CD4-positive, alpha-beta T cell treated with Interferon gamma for 1 hour (primary cell): ENCODE measurements at places on chromosomes 4 and X.

DNA sequence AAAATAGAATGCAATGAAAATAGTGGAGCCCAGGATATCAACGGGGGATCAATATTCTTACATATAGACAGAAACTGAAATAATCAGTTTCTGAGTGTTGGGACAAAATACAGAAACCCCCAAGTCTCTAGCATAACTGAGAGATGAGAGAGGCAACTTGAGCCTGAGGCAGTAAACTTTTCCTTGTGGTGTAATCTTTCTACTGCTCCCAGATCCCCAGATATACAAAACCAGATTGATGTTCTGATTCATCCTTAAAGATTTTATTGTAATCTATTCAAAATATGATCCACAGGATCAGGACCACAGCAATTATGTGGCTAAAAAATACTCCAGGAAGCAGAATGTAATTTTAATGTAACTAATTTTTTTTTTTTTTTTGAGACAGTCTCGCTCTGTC lies 2282.6 kb downstream of the ARAP2 start:
- no peak for DNase-seq

GRCh38 chr4:72110886-72111285 lies 79.1 kb downstream of the NPFFR2 start:
- no peak for DNase-seq

DNA sequence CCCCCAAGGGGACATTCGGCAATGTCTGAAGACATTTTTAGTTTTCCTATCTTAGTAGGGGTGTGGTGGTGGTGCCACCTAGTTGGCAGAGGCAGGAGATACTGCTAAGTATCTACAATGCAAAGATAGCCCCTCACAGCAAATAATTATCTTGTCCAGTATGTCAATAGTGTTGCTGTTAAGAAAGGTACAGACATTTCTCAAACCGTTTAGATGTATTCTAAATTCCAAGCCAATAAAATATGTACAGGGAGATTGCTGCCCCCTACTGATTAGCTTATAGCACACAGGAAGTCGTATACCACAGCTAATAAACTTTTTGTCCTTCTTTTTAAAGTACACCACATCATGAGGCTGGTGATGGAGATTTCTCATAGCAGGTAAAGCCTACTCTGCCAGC lies 260.5 kb downstream of the TMA16 start:
- DNase-seq, result no peak

- DNase-seq, result no peak
These were observed 144.0 kb upstream of the JADE1 start for GRCh38 chr4:128665514-128665913.

GRCh38 chr4:74670583-74670982 lies 123.7 kb downstream of the BTC start:
- DNase-seq, result no peak

GRCh38 chrX:68234171-68234910 lies 199.0 kb downstream of the OPHN1 start:
- no peak for DNase-seq

- no peak for DNase-seq
These were observed 707 bp downstream of the SLC9A6 start for GRCh38 chrX:135985973-135986310.

GRCh38 chr4:88706574-88706973 lies 8.9 kb upstream of the NAP1L5 start:
- DNase-seq, result no peak

DNA sequence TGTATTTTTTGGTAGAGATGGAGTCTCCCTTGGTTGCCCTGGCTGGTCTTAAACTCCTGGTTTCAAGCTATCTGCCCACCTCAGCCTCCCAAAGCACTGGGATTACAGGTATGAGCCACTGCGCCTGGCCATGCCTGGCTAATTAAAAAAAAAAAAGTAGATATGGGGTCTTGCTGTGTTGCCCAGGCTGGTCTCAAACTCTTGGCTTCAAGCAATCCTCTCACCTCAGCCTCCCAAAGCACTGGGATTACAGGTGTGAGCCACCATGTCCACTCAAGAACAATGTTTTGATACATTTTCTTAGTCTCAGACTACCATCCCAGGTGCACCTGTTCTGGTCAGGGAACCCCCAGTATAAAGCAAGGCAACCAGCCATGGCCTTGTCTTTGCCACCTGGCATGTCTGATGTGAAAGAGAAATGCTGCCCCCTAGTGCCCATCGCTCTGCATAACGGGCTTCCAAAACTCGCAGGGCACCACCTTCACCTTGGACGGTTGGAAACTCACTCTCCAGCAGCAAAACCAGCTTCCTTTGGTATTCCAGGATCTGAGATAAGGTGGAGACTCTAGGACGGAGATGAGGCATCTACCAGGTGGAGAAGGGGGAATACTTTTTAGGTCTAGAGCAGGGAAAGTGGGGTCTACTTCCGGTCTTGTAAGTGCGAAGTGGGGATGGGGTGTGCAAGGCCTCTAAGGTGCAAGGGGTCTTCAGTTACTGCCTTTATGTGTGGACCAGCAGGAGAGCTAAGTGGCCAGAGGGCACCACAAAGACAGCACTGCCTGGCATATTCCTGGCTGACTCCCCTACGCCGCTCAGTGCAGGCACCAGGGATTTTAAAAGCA lies 47.7 kb upstream of the AFAP1 start:
- peak; percentile 53 for DNase-seq

DNA sequence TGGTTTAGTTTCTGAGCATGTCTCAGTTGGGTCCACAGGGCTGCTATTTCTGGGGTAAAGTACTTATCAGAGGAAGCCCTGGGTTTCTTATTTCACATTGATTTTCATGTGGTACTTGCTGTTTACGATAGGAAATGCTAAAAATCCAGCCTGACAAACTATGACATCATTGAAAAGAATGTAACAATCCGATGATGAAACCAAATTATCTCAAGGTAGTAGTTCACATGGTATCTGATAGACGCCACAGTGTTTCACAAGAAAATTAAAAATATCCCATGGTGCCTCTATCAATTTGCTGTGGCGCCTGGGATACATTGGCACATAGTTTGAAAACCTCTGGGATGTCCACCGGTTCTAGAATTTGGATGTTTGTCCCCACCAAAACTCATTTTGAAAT lies 418.9 kb upstream of the RPS6KA3 start:
- no peak for DNase-seq

DNA sequence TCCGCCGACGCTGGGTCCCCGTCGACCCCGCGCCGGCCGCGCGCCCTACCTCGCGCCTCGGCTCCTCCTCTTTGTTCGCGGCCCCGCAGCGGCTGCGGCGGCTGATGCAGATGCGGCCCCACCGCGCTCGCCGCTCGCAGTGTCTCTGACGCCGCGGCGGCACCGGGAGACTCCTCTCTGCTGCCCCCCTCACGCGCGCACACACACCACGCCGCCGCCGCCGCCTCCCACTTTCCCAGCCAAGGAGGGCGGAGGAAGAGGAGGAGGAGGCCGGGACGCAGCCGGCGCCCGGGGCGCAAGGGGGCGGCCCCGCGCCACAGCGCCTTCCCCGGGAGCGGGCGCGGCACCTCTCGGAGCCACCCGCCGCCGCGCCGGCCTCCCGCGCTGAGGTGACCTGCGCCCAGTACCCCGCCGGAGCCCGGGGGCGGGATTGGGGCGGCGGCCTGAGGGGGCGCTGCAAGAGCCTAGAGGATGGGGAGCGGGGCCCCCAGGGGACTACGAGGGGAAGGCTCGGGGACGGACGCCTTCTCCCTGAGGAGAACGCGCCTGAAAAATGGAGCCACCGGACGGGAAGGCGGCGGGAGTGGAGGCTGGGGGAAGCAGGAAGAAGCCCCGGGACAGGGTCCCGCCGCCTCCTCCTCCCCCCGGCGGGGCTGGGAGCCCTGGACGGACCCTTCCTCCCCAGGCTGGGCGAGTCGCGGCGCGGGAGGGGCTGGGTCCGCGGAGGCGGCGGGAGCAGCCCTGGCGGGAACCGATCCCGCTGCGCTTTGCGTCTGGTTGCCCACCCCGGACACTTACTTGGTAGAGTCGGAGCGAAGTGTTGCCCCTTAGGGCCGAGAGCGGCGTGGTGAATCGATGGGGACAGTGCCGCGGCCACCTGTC lies at the start of gene SH3RF1:
TSS of gene SH3RF1 (minus strand) at position 147 of the 882 bp plus-strand sequence. CDS start 1,744 bp downstream, outside the sequence.
- DNase-seq, result peak; percentile 38

- no peak for DNase-seq
These were observed 25.8 kb downstream of the RTL9 start for GRCh38 chrX:110384490-110384889.

DNA sequence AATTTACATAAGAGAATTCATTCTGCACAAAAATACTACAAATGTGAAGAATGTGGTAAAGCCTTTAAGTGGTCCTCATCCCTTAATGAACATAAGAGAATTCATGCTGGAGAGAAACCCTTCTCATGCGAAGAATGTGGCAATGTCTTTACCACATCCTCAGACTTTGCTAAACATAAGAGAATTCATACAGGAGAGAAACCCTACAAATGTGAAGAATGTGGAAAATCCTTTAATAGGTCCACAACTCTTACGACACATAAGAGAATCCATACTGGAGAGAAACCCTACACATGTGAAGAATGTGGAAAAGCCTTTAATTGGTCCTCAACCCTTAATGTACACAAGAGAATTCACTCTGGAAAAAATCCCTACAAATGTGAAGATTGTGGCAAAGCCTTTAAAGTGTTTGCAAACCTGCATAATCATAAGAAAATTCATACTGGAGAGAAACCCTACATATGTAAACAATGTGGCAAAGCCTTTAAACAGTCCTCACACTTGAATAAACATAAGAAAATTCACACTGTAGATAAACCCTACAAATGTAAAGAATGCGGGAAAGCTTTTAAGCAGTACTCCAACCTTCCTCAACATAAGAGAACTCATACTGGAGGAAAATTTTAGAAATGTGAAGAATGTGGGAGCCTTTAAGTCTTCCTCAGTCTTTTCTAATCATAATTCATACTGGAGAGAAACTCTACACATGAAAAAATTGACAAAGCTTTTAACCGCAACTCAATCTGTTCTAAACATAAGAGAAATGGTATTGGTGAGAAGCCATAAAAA lies 37.4 kb downstream of the ZNF718 start:
- no peak for DNase-seq

GRCh38 chr4:70943114-70943513 lies 40.9 kb downstream of the MOB1B start:
- DNase-seq, result no peak

DNA sequence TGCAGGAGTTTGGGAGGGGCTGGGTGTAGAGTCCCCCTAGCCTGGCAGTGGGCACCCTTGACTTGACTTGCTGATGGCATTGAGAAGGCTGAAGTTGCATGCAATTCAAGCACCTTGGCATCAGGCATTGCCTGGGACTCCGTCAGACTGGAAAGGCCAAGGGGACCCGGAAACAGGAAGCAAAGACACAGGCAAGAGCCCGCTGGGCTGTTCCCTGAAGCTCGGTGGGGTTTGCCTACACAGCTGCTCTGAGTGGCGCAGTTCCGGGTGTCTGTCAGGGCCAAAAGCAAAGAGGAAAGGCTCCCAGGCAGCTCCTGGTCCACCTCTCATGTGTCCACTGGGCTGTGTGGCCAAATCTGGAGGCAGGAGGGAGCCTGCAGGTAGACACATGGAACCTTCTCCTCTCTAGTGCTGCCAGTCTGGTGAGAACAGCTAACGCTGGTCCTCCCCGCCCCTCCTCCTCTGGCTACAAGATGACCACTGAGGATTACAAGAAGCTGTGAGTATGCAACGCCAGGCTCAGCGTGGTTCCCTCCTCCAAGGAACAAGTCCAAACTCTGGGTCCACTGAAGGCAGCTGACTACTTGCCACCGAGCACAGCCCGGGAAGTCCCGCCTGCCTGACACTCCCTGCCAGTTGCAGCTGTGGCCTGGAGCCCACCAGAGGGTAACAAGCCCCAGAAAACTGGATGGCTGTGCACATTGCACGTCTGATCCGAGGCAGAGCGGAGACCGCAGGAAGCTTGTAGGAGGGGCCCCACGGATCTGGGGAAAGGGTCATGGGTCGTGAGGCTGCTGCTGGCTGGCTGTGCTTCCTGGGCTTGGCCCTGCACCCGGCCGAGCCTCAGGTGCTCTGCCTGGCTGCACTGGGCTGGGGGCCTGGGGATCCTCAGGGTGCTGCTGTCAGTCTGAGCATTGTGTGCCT lies 20.1 kb downstream of the ZNF185 start:
- DNase-seq, result no peak

DNA sequence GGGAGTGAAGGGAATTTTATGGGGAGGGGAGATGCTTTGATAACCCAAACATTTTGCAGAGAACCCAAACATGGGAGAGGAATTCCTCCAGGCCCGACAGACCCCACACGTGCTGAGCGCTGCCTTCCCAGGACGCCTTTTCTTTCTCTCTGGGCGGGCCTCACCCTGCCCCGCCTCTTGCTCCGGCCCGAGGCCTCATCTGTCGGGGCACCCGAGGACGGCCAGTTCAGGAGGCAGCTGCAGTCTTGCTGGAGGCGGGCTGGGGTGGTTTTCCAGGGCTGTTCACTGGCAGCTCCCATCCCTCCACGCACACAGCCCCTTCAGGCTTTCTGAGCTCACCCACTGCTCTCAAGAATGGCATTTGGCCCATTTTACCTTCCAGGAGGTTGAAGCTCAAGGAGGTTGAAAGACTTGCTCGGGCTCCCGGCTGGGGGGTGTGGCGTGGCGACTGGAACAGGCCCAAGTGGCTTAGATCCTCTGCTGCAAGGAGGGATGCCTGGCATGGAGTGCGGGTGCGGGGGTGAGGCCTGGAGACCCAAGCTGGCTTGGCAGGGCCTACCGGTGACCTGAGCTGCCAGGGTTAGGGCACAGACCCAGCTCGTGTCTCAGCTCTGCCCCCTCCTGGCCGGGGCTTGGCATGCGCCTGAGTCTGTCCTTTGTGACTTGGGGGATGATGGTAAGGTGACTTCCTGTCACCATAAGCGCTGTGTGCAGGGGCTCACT lies 99.2 kb downstream of the PSAPL1 start:
- no peak for DNase-seq

DNA sequence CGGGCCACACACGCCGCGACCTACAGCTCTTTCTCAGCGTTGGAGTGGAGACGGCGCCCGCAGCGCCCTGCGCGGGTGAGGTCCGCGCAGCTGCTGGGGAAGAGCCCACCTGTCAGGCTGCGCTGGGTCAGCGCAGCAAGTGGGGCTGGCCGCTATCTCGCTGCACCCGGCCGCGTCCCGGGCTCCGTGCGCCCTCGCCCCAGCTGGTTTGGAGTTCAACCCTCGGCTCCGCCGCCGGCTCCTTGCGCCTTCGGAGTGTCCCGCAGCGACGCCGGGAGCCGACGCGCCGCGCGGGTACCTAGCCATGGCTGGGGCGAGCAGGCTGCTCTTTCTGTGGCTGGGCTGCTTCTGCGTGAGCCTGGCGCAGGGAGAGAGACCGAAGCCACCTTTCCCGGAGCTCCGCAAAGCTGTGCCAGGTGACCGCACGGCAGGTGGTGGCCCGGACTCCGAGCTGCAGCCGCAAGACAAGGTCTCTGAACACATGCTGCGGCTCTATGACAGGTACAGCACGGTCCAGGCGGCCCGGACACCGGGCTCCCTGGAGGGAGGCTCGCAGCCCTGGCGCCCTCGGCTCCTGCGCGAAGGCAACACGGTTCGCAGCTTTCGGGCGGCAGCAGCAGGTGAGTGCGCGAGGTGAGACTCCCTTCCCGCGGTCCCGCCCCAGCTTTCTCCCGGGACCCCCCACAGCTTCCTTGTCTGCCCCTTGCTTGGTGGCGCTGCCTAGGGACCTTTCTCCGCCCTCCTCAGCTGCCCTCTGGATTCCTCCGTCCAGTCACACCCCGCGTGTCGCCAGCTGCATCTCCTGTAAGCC lies 678 bp downstream of the BMP3 start:
- DNase-seq, result no peak

- DNase-seq, result no peak
These were observed 274.6 kb upstream of the MAGEB2 start for GRCh38 chrX:29940750-29941149.

- DNase-seq, result no peak
These were observed 10.5 kb upstream of the TBC1D19 start for GRCh38 chr4:26573389-26573794.
